Fibroblast of villous mesenchyme (primary cell): ENCODE measurements at places on chromosomes 7 and 10.

DNA sequence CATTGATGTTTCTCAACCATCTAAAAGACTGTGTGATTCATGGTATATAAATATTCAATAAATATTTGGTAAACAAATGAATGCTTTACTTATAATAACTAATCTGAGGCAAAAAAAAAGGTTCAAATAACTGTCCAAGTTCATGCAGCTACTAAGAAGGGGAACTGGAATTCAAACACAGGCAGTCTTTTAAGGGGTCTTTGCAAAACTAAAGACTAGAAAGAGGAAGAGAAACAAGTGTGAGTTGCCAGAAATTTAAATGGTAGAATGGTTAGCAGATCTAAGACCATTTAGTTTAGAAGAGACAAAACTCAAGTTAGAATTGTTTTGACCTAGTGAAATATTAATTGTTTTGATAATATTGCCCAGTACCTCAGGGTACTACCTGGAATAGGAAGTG is 642.0 kb upstream of the LRRN3 start:
- DNase-seq: no peak

- peak; percentile 72 for DNase-seq
These were observed 40.4 kb upstream of the BPGM start for GRCh38 chr7:134605978-134606923.

DNA sequence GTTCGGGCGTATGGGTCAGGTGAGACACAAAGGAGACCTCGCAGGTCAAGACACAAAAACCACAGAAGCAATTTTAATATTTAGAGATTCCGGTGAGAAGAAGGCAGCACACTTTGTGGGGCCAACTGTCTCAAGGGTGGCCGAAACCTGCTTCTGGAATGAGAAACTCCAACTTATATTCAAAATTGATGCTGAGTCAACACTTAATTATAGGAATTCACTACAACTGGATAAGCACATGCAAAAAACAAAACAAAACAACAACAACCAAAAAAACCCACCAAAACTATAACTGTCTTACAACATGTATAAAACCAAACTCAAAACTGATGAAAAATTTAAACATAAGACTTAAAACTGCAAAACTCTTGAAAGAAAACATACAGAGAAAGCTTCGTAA is 593.3 kb downstream of the POM121L12 start:
- no peak for DNase-seq

- DNase-seq: peak; percentile 75
These were observed 105.7 kb downstream of the ST8SIA6 start for GRCh38 chr10:17348501-17349349.

DNA sequence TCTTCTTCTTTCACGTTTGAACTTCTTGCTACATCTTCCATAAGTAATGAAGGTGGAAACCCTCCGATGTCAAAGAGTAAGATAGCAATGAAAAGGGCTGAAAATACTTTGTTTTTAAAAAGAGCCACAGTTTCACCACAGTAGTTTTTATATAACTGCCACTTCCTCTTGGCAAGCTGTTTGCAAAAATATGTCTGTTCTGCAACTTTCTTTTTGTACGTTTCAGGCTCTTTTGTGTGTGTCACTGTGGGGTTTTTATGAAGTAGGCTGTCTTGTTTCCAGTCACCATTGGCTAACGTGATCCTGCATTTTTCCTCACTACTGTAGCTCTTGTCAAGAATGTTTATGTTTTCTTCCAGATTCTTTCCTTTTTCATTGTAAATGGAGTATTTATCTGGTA is 55.6 kb downstream of the SLC16A9 start:
- DNase-seq: peak; percentile 2

GRCh38 chr10:21675157-21675796 is 141.2 kb downstream of the MLLT10 start:
- DNase-seq: peak; percentile 36
